Activated effector memory CD4-positive, alpha-beta T cell treated with anti-CD3 and anti-CD28 coated beads, Interleukin-2, amount 50 U/mL, for 16 hours (primary cell): ENCODE measurements at places on chromosomes 6 and 20.

DNA sequence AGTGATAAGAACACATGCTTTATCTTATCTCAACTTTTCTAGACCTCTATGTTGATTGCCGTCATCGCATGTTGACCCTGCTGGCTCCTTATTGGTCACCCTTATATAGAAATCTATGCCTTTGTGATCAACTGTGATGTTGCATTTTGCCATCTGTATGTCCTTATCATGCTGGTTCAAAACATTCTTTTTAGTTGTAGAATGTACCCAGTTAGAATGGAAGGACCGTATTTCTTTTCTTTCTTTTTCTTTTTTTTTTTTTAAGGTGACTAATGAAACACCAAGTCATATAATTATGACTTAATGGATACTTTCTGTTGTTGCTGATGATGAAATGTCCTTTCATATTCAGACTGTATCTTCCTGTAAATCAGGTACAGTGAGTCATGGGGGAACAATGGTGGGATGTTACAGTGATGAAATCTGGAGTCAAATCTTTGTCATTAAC, 145.9 kb upstream of the CITED2 start:
- no peak for DNase-seq

DNA sequence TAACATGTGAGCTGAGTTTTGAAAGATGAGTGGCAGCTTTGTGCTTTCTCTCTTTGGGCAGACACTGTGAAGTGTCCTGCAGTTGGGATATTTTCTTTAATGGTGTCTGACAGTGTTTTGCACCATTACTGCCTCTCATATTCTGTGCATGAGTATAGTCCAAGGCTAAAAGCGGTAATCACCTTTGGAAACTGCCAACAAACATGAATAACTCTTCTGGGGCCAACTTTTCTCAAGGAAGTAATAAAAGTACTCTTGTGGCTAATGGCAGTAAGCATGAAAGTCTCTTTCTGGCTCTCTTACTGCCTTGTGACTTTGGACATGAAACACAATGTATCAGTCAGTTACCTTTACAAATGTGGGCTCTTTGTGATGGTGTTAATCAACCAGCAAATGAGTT, 91.7 kb upstream of the SOX4 start:
- DNase-seq: no peak

- no peak for DNase-seq
These were observed 38.3 kb downstream of the PDRG1 start for GRCh38 chr20:31913431-31914157.

DNA sequence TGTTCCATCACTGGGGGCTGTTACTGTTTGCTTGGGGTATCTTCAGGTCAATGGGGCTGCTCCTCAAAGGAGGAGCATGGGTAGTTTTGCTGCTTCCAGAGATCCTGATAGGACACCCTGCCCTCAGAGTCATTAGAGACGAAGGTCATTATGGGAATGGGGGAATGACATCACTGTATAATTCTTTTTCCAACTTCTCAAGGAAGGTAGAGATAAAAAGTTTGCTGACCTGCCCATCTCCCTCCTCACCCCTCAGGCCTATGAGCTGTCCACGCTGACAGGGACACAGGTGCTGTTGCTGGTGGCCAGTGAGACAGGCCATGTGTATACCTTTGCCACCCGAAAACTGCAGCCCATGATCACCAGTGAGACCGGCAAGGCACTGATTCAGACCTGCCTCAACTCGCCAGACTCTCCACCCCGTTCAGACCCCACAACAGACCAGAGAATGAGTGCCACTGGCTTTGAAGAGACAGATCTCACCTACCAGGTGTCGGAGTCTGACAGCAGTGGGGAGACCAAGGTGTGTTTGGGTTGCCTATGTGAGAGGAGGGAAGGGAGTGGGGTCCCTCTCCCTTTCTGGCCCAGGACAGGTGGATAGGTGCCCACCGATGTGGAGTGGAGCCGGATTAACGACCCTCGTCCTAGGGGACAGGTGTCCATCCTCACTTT, 2.7 kb downstream of the SRF start:
- DNase-seq: no peak

GRCh38 chr6:113833537-113833936, 23.6 kb upstream of the MARCKS start:
- no peak for DNase-seq

GRCh38 chr20:56722042-56722441, 92.9 kb downstream of the TFAP2C start:
- DNase-seq: no peak

GRCh38 chr20:25389401-25389857, 1.2 kb downstream of the ABHD12 start:
- no peak for DNase-seq

- DNase-seq: no peak
These were observed 107.3 kb downstream of the NCOA3 start for GRCh38 chr20:47609001-47609400.
